ENCODE measurements at places on chromosomes 3 and 15. TPM values are rescaled to one million over a fixed set of nuclear protein-coding genes. Genes with fewer than 3 reads are reported as not detected.

DNA sequence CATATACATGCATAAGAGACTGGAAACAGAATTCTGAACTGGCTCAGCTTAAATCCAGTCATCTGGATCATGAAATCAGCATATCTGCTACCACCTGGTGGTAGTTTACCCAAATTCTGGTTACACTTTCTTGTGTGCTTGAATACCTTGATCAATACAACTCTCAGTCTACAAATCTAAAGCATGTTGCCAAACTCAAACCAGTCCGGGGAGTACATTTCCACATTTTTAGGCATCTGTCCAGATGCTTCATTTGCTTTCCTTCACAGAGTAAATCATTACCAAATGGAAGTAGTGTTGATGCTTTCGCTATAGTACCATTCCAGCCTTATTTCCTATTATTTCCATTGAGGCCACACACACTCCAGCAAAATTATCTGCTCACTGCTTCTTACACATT is 126.4 kb downstream of the P2RY1 start:
- no peak for DNase-seq
- no peak overlapping the region for H3K27ac ChIP-seq
- no peaks in the 10 kb centered on the region for H3K27me3 ChIP-seq

DNA sequence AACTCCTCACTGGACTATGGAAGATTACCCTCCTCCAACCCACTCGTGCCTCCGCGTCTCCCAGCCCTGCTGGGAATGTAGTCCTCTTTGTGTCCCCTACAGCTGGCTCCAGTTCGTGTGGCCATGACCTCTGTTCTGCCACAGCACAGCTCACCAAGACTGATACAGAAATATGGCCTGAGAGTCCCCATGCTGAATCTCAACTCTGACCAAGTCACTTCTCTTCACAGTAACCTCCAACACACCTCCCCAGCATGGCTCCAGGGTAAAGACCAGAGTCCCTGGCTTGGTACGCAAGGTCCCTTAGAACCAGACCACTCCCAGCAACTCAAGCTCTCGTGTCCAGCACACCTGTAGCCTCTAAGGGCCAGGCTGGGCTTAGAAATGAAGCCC is 2.3 kb upstream of the COL7A1 start:
- no peak overlapping the region for H3K4me3 ChIP-seq
- no peaks in the 10 kb centered on the region for H3K4me1 ChIP-seq
- no peak for DNase-seq
- peaks cover 36% of the 10 kb centered on the region for H3K36me3 ChIP-seq
- H3K27ac ChIP-seq: no peak overlapping the region
- peaks cover 2% of the 10 kb centered on the region for H3K27me3 ChIP-seq

GRCh38 chr15:69920221-69920620 is 177.5 kb downstream of the TLE3 start:
- H3K4me3 ChIP-seq: no peak overlapping the region
- no peaks in the 10 kb centered on the region for H3K4me1 ChIP-seq
- H3K27me3 ChIP-seq: no peaks in the 10 kb centered on the region
- no peak overlapping the region for H3K27ac ChIP-seq
- no peaks in the 10 kb centered on the region for H3K36me3 ChIP-seq

CEP19 gene
- 0.92 TPM for total RNA-seq

MYH15 gene
- total RNA-seq: 0.05 TPM

GRCh38 chr3:150184426-150185071 is 213.9 kb upstream of the PFN2 start:
- H3K4me3 ChIP-seq: no peak overlapping the region
- H3K4me1 ChIP-seq: peaks cover 6% of the 10 kb centered on the region
- no peak for DNase-seq

- no peak overlapping the region for H3K27ac ChIP-seq
- H3K4me1 ChIP-seq: no peaks in the 10 kb centered on the region
- DNase-seq: no peak
- H3K36me3 ChIP-seq: no peaks in the 10 kb centered on the region
Observed at GRCh38 chr3:146256851-146257486, 6.1 kb upstream of the PLSCR4 start.

GRCh38 chr3:64186667-64187064 is 38.6 kb downstream of the PRICKLE2 start:
- H3K4me3 ChIP-seq: no peak overlapping the region
- DNase-seq: no peak
- H3K4me1 ChIP-seq: no peaks in the 10 kb centered on the region
- H3K27ac ChIP-seq: no peak overlapping the region
- no peaks in the 10 kb centered on the region for H3K36me3 ChIP-seq
- H3K27me3 ChIP-seq: no peaks in the 10 kb centered on the region

- H3K27ac ChIP-seq: no peak overlapping the region
- H3K36me3 ChIP-seq: no peaks in the 10 kb centered on the region
- no peaks in the 10 kb centered on the region for H3K27me3 ChIP-seq
- DNase-seq: no peak
- H3K4me3 ChIP-seq: no peak overlapping the region
- peaks cover 6% of the 10 kb centered on the region for H3K4me1 ChIP-seq
Observed at GRCh38 chr3:45024542-45025255, 1.4 kb upstream of the CLEC3B start.

DNA sequence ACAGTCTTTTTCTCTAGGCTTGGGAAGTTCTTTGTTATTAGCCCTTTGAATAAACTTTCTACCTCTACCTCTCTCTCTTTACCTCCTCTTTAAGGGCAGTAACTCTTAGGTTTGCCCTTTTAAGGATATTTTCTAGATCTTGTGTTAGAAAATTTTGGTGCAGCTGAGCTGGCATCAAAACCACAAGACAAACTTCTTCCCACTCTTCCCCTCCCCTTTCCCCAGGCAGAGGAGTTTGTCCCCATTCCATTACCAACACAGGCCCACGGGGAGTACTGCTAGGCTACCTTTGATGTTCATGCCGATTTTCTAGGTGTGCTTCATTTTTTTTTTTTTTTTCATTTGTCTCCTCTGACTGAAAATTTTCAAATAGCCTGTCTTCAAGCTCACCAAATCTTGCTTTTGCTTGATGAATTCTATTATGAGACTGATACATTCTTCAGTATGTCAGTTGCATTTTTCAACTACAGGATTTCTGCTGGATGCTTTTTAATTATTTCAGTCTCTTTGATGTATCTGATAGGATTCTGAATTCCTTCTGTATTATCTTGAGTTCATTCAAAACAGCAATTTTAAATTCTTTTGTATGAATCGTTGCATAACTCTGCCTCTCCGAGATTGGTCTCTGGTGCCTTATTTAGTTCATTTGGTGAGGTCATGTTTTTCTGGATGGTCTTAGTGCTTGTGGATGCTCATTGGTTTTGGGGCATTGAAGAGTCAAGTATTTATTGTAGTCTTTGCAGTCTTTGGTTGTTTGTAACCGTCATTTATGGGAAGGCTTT is 112.0 kb downstream of the UBE2E2 start:
- H3K4me1 ChIP-seq: no peaks in the 10 kb centered on the region
- H3K27me3 ChIP-seq: no peaks in the 10 kb centered on the region
- H3K27ac ChIP-seq: no peak overlapping the region
- no peak overlapping the region for H3K4me3 ChIP-seq
- H3K36me3 ChIP-seq: no peaks in the 10 kb centered on the region

DNA sequence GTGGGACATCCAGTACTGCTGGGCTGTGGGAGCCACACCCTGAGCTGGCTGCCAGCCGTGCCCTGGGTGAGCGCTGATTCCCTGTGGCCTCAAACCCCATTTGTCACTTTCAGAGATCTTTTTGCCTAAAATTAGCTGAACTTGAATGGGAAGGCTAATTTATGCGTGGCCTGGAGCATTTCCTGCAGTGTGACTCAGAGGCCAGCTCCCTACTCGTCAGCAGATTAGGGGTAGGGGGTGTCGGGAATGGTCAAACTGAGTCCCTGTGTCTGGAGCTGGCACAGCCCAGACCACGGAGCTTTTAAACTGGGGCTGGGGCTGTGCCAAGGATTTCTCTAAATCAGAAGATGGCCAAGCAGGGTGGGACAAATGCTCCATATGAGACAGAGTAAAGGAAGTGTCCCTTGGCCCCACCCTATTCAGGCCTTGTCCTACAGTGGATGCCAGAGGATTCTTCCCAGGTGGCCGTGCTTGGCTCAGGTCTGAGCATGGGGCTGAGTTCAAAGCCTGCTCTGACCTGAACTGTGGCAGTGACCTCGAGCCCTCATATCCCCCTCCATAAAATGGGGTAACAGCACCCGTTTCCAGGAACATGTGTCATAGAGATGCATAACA is 59.7 kb downstream of the ATP2B2 start:
- no peak overlapping the region for H3K4me3 ChIP-seq
- no peaks in the 10 kb centered on the region for H3K4me1 ChIP-seq
- no peaks in the 10 kb centered on the region for H3K36me3 ChIP-seq
- H3K27me3 ChIP-seq: no peaks in the 10 kb centered on the region

SHF gene
- total RNA-seq: 2.4 TPM

GRCh38 chr3:113194823-113195401 is 16.4 kb upstream of the BOC start:
- peaks cover 2% of the 10 kb centered on the region for H3K27me3 ChIP-seq
- H3K4me3 ChIP-seq: no peak overlapping the region
- H3K36me3 ChIP-seq: no peaks in the 10 kb centered on the region
- no peak overlapping the region for H3K27ac ChIP-seq
- H3K4me1 ChIP-seq: no peaks in the 10 kb centered on the region

All from natural killer cell (primary cell).